ENCODE measurements at places on chromosomes 2 and 18. TPM values are rescaled to one million over a fixed set of nuclear protein-coding genes. Genes with fewer than 3 reads are reported as not detected.

Gene CHPF
- 46.0 TPM for total RNA-seq

Gene DTYMK
- total RNA-seq: 15.2 TPM

Gene SNRNP200
- total RNA-seq: 39.8 TPM

Gene CYP27A1
- total RNA-seq: 40.6 TPM

Gene SNTG2
- total RNA-seq: not detected

Gene SPDYA
- total RNA-seq: 0.77 TPM

DNA sequence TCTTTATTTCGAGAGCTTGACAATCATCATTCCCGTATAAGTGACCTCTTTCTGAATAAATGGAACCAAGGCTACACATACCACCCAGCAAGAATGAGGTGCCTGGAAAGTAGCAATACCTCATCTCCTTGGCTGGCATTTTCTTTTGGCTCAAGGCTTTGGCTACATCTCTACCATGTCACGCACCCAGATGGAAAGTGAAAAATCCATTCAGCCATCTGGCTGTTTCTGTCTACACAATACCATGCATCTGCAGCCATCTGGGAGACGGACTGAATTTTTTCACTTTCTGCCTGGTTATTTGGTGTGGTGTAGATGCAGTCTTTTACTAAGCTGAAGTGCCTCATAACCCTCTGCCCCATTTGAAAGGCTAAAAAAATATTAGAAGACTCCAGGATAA, 566.9 kb downstream of the BCL11A start:
- no peak for DNase-seq

DNA sequence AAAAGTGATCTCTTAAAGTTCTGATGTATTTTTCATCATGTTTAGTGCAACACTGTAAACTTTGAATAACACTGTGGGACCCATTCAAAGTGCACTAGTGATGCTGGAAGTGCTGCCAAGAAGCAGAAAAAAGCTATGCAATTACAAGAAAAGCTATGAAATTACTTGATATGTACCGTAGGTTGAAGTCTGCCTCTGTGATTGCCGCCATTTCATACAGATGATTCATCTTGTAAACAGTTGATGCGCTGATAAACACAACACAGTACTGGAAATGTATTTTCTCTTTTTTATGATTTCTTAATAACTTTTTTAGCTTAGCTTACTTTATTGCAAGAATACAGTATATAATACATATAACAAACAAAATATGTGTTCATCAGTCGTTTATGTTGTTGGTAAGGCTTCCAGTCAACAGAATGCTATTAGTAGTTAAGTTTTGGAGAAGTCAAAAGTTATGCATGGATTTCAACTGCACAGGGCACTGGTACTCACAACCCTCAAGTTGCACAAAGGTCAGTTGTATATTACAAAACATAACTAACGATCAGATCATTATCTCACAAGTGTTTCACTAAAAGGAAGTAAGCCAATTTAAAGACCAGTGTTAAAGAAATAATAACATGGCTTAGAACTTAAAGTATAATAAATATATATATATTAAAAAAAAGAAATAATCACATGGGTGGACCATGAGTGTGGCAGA, 82.0 kb downstream of the SGPP2 start:
- DNase-seq: no peak

GRCh38 chr2:157182834-157183396, 74.6 kb upstream of the GALNT5 start:
- DNase-seq: peak; percentile 97

GRCh38 chr2:26849056-26849999, 1.4 kb downstream of the DPYSL5 start:
- no peak for DNase-seq

DNA sequence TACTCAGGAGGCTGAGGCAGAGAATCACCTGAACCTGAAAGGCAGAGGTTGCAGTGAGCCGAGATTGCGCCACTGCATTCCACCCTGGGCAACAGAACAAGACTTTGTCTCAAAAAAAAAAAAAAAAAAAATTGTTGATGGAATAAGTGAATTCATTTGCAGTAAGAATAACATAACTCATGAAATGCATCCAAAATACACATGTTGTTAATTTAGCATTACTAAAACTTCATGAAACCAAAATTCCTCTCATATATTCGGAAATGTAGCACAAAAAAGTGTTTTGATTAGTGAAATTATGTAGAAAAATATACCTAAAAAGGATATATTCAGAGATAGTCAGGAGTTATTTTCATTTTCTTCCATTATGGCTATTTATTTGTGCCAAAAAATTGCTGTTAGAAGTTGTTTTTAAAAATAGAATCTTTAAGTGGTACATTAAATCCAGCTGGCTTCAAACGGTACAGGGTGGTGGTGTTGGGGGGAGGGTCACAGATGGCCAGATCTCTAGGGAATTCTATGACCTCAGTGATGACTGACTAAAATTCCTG, 78.2 kb upstream of the UGP2 start:
- DNase-seq: peak; percentile 56

- no peak for DNase-seq
Observed at GRCh38 chr2:172861098-172861497, 125.5 kb downstream of the RAPGEF4 start.

GRCh38 chr18:57544936-57545660, 41.4 kb downstream of the FECH start:
- DNase-seq: no peak

- no peak for DNase-seq
Observed at GRCh38 chr2:232892843-232893242, 22.8 kb downstream of the SNORC start.

GRCh38 chr2:8146132-8147005, 535.5 kb upstream of the ID2 start:
- DNase-seq: no peak

GRCh38 chr2:229257985-229258384, 13.1 kb downstream of the PID1 start:
- DNase-seq: peak; percentile 75

GRCh38 chr2:209121691-209122090, 302.2 kb upstream of the MAP2 start:
- no peak for DNase-seq

GRCh38 chr2:3142961-3143571, 234.6 kb downstream of the EIPR1 start:
- no peak for DNase-seq

DNA sequence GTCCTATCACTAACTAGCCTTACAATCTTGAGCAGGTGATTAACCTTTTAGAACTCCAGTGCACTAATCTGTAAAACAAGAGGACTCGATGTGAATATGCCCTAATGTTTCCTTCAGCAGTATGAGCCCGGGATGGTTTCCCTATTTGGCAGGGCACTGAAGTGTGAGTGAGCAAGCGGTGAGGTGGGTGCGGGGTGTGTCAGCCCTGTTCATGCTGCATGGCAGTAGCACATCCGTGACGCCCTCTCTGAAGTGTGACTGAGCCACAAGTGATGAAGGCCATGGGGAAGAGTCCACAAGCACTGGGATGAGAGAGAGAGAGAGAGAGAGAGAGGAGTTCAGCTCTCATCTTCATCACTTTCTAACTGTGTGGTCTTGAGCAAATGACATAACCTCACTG, 168.7 kb downstream of the SETBP1 start:
- no peak for DNase-seq

- DNase-seq: no peak
Observed at GRCh38 chr2:164065038-164065437, 329.2 kb upstream of the FIGN start.

DNA sequence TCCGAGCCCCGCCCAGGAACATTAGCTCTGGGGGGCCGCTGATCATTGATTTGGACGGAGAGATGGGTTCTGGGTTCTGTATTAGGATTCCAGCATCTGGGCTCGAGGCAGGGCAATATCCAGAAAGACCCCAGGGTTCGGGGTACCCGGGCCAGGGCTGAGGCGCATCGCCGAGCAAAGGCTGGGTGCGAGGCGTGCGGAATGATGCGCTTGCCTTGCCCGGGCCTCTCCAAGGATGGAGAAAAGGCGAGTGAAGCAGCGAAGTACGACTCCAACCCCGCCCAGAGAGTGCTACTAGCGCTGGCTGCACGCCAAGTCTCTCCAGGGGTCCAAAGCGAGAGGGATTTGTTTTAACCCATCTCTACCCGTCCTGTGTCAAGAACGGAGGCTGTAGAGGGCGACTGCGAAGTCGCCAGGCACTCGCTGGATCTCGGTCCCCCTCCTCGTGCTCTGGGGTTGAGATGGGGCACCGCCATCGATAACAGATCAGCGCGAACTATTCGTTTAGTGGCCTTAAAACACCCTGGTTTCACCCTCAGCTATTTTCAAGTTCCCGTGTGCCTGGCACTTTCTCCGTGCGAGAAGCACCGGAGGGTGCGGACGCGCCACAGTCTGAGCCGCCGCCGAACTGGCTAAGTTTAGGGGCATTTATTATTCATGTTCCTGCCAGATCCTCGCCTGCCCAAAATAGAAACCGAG, 1.9 kb downstream of the ADCYAP1 start:
- DNase-seq: no peak

All from fibroblast of lung (primary cell).